ENCODE measurements at places on chromosomes 2 and 18. TPM values are rescaled to one million over a fixed set of nuclear protein-coding genes. Genes with fewer than 3 reads are reported as not detected.

- DNase-seq: peak; percentile 57
Measured at GRCh38 chr2:127101048-127101611, 5.8 kb downstream of the BIN1 start.

GRCh38 chr2:236932831-236933361 lies 152.8 kb upstream of the COPS8 start:
- DNase-seq: no peak

DNA sequence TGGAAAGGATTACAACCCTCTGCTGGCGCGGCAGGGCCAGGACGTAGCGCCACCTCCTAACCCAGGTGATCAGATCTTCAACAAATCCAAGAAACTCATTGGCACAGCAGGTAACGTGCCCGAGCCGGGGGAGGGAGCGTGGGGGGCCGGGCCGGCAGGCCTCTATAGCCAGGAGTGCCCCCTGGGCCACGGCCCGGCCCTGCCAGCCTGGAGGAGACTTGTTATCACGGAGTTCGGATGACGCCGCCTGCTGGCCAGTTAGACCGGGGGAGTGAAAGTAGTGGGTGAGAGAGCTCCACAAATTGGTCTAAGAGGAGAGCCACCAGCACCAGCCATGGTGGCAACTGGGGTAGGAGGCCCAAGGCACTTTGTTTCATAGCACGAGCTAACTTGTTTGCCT lies 8.6 kb upstream of the TMEM214 start:
- DNase-seq: no peak

Gene ABCG5
- total RNA-seq: not detected

DNA sequence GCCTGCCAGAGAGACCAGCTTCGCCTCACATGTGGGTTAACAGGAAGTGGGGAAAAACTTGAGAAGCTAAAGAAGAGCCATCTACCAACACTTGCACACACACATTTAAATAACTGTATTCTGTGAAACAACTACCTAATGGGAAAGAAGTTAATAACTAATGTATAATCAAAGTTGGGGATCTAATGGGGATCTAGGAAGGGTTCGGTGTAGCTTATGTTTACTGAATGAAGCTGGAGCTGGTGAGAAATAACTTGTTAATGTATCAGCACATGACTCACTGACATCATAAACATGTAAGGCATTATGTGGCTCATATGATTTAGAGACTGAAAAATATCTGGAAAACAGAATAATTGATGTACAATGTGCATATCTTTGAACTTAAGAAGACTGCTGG lies 421.3 kb upstream of the NXPH2 start:
- no peak for DNase-seq

GRCh38 chr18:37412829-37413228 lies 152.8 kb downstream of the CELF4 start:
- no peak for DNase-seq

Gene VIT
- 4.8 TPM for total RNA-seq

DNA sequence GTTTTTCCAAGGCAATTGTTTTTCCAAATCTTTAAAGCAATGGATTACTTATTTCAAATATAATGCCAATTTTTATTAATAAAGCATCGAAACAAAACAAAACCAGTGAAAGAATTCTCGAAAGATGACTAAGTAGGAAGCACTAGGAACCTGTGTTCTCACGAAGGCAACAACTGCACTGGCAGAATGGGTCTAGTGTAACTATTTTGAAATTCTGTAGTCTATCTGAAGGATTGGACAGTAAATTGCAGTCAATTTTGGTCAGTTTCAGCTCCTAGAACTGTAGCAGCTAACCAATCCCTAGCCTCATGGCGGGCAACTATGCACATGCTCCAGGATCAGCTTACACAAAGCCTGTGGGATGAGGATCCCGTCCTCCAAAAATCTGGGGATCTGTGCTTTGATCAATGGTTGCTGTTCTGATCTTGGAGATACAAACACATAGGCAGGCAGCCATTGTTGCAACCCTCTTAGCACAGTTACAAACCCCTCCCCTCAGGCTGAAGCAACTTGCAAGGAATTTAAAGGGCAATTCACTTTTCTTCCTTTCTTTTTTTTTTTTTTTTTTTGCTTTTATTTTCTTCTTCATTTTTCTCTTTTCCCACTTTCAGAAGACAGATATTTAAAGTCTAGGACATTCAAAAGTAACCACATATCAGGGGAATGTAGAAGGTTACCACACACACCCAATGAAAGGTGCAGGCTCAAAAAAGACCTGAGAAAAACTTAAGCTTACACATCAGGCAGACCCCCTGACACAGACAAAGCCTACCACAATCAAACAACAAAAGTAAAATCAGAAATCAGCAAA lies 147.6 kb downstream of the THADA start:
- DNase-seq: no peak

DNA sequence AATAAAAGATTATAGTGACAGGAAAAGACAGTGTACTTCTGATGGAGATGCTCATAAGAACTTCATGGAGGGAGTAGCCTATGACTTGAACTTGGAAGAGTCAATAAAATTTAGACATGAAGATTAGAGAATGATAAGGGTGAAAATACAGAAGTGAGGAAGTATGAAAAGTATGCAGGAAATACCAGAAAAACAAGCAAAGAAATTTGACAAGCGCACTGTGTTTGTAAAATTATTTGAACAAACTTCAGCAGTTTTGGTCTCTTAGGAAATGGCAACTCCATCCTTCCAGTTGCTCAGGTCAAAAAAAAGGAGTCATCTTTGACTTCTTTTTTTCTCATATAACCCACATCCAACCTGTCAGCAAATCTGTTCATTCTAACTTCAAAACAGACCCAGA lies 864.0 kb upstream of the ZEB2 start:
- DNase-seq: no peak

GRCh38 chr2:123791684-123792083 lies 233.4 kb upstream of the CNTNAP5 start:
- no peak for DNase-seq
